Cerebellar nuclear complex (tissue), 1 donor: ENCODE measurements at places on chromosomes 2 and 18.
A peak's percentile ranks its signal among the peaks of the same experiment; 100 is the strongest.

GRCh38 chr18:77210249-77210648, 39.4 kb upstream of the GALR1 start:
- DNase-seq: no peak

GRCh38 chr2:175684466-175684865, 317.6 kb downstream of the LNPK start:
- DNase-seq: no peak

GRCh38 chr2:62472312-62472711, 33.7 kb downstream of the TMEM17 start:
- no peak for DNase-seq

DNA sequence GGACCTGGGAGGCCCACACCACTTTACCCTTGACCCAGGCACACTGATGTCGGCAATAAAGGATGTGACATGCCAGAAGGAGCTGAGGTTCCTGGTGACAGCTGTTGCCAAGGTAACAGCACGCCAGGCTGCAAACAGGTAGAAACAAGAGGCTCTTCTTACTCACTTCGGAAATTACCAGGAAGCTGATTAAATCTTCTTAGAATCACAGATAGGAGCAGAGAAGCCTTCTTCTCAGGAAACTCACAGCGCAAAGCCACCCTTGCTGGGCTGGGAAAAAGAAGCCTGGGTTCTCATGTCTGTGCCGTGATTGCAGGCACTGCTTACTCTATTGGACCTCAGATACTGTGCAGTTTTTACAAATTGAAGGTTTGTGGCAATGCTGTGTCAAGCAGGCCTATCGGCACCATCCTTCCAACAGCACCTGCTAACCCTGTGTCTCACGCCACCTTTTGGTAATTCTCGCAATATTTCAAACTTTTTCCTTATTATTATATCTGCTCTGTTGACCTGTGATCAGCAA, 61.0 kb upstream of the TAF1B start:
- no peak for DNase-seq

- DNase-seq: no peak
Observed at GRCh38 chr2:157460897-157461296, 17.0 kb upstream of the CYTIP start.

DNA sequence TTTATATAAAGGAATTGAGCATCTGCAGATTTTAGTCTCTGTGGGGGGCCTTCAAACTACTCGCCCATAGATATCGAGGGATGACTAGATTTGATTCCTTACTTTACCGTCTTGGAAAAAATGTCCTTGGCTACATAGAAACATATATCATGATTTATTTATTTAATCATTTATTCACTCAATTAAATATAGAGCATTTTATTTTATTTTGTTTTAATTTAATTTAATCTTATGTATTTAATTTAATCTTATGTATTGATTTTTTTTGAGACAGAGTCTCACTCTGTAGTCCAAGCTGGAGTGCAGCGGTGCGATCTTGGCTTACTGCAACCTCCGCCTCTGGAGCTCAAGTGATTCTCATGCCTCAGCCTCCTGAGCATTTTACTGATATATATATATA, 105.4 kb downstream of the SCN9A start:
- DNase-seq: no peak

GRCh38 chr18:50009773-50010335, 185.1 kb downstream of the MYO5B start:
- no peak for DNase-seq

GRCh38 chr2:9199716-9200632, 6.6 kb upstream of the ASAP2 start:
- DNase-seq: no peak

GRCh38 chr2:240372101-240372500, 63.4 kb upstream of the GPC1 start:
- no peak for DNase-seq

GRCh38 chr2:206642075-206643025, at the start of gene FAM237A:
FAM237A (plus strand) TSS chr2:206642487; CDS start chr2:206644237, 1,750 bp downstream.
- DNase-seq: no peak

- no peak for DNase-seq
Observed at GRCh38 chr18:75349668-75350511, 77.6 kb downstream of the SMIM21 start.

DNA sequence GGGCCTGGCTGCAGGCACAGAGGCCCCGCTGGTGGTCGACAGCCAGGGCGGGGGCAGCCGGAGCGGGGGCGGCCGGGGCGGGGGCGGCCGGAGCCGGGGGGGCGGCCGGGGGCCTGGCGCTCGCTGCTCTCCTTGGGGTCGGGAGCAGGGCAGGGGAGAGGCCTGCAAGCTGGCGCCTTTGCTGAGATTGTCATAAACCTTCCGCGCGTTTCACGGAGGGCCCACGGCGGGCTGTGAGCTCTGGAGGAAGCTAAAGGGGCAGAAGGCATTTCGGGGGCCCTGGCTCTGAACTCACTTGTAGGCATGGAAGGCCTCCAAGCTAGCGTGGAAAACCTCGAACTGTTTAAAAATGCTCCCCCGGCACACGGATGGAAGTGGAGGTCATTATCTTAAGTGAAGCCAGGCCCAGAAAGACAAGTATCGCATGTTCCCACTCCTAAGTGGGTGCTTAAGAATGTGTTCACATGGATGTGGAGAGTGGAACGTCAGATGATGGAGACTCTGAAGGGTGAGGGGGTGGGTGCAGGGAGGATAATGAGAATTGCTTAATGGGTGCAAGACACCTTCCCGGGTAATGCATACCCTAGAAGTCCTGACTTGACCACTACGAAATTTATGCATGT, 629 bp downstream of the PRELID3A start:
- DNase-seq: no peak

DNA sequence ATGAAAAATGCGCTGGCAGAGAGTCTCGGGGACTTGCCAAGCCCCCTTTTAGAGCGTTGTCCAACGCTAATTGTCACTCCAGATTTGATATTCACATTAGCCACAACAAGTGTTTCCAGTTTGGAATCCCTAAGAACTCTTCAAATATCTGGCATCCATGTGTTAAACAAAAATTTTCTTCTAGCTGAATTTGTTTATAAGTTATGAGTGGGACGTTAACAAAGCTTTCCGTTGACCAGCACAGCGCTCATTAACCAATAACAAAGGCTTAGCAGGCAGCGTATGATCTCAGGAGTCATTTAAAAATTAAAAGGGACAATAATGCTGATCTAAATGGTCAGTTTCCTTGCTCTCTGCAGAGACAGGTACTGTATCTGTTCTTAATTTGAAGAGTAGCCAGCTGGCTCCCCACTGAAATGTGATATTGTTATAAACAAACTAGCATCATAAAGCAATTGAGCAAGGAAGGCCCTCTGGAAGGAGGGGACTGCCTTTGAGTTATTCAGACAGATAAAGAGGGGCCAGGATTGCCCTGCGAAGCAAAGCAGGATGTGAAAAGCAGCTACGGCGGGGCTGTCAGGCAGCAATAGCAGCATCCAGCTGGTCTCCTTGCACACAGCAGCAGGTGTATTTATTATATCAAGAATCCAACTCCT, 337.2 kb upstream of the SALL3 start:
- DNase-seq: no peak

- no peak for DNase-seq
Observed at GRCh38 chr18:10241579-10241978, 212.9 kb upstream of the APCDD1 start.

- DNase-seq: no peak
Observed at GRCh38 chr18:29156531-29156930, 979.6 kb upstream of the CDH2 start.

GRCh38 chr2:203719456-203720410, 13.3 kb downstream of the CD28 start:
- DNase-seq: no peak

DNA sequence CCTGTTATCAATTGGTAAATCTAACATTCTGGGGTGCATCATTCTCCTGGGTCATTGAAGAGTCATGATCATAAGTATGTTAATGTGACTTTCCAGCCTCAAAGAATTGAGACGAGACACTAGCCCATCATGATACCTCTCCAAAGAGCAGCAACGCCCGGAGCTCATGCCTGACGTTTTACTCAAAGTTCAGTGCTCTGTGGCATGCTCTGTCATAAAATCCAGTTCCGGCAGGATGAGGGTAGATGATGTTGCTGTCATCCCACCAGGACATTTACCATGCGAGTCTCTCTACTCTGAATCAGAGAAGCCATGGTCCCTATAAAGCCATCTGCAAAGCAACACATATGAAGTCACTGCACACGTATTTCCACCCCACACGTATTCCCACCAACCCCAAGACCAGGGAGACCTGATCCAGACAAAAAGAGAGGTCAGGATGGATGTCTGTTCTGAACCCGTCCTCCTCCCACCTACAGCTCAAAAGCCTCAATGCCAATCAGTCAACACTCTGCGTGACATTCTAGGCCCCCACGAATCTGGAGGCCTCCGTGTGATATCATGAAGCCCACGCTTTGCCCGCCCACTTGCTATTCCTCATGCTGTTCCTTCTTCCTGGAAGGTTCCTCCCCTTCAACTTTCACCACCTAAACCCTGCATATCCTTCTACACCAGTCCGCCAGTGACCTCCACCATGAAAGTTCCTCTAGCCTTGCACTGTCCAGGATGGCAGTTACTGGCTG, 85.8 kb downstream of the DNMT3A start:
- DNase-seq: no peak

GRCh38 chr18:77772177-77772576, 522.5 kb downstream of the GALR1 start:
- no peak for DNase-seq

DNA sequence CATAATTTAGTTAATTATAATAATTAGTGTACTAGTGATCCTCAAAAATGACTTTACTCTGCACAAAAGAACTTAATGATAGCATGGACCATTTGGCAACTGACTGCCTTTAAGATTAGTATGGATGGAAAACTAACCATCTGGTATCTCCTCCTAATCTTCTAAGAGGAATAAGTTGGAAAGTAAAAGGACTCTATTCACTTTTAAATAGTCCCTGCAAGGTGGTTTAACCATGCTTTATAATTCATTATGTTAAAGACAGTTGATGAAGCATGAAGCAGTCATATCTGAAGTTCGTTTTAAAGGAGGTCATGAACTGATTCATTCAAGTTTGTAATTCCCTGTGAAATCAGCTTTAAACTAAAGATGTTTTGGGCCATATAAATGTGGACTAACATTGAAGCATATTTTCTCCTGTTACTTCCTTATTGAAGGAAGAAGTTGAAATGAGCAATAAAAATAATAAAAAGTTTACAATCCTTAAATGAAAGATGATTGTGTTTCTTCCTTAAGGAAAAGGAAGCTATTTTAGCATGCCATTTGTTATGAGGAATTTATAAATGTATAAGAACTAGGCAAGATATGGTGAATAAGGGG, 446.0 kb downstream of the XIRP2 start:
- no peak for DNase-seq

GRCh38 chr2:74779587-74780135, 54.3 kb upstream of the HK2 start:
- DNase-seq: no peak

GRCh38 chr2:75155115-75155514, 44.2 kb downstream of the TACR1 start:
- no peak for DNase-seq

DNA sequence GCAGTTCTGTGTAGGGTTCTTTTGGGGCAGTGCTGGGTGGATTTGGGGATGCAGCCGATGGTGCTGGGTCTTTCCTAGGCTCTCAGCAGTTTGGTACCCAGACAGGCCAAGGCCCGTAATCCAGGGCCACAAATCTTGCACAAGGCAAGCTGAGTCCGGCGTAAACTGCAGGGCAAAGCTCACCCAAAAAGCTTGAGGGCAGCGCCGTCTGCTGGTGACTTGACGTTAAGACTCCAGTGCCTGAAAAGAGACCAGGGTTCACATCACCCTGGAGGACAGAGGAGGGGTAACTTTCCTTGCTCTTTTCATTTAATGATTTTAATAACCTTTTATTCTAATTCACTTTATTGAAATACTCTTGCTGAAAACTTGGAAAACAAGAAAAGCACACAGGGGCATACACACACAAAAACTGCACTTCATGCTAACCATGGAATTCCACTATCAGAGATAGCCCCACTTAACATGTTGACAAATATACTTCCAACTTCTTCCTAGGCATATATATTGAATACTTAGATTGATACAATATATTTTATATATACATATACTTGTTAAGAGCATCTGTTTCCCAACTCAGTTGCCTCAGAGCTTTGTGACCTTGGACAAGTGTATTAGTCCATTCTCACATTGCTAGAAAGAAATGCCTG, 38.9 kb downstream of the CNGA3 start:
- DNase-seq: no peak

- DNase-seq: no peak
Observed at GRCh38 chr2:70310899-70311298, 9.0 kb upstream of the FAM136A start.

GRCh38 chr2:37570773-37571586, 100.5 kb downstream of the CDC42EP3 start:
- DNase-seq: no peak

GRCh38 chr2:61157371-61158003, 4.5 kb upstream of the C2orf74 start:
- no peak for DNase-seq

DNA sequence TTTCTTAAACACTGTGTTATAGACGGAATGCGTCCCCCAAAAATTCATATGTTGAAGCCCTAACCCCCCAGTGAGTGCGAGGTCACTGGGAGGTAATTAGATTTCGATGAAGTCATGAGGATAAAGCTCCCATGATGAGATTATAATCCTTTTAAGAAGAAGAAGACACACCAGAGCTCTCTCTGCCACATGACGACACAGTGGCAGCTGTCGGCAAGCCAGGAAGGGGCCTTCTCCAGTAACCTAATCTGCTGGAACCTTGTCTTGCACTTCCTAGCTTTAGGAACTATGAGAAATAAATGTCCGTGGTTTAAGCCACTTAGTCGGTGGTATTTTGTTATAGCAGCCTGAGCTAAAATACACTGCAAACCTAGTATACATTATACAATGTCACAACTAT, 12.3 kb downstream of the TMEM237 start:
- no peak for DNase-seq

DNA sequence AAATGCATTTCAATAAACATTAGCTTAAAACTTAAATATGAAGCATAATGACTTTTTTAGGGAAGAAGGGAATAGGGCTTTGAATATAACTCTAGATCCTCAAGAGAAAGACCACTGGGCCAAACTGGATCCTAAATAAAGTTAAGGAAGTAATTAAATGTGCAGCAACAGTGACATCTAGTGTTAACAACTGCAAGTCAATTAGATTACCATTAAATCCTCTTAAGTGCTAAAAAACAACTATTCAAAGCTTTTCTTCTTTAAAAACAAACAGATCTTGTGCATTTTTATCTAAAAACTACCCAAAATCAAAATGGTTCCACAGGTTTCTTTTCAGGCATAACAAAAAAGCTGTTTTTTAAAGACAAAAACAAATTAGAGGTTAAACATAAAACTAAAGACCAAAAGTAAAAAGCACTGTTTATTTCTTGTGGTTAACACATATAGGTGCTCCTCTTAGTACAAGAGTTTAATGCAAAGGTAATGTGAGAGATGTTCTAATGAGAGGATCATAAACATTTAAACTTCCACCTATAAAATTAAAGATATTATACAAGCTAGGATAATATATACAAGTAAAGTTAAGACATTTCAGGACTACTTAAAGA, 111.4 kb downstream of the THADA start:
- DNase-seq: peak; percentile 14

- no peak for DNase-seq
Observed at GRCh38 chr18:76956648-76957047, 134.3 kb downstream of the ZNF236 start.
